ENCODE measurements at places on chromosomes 11 and 22.

DNA sequence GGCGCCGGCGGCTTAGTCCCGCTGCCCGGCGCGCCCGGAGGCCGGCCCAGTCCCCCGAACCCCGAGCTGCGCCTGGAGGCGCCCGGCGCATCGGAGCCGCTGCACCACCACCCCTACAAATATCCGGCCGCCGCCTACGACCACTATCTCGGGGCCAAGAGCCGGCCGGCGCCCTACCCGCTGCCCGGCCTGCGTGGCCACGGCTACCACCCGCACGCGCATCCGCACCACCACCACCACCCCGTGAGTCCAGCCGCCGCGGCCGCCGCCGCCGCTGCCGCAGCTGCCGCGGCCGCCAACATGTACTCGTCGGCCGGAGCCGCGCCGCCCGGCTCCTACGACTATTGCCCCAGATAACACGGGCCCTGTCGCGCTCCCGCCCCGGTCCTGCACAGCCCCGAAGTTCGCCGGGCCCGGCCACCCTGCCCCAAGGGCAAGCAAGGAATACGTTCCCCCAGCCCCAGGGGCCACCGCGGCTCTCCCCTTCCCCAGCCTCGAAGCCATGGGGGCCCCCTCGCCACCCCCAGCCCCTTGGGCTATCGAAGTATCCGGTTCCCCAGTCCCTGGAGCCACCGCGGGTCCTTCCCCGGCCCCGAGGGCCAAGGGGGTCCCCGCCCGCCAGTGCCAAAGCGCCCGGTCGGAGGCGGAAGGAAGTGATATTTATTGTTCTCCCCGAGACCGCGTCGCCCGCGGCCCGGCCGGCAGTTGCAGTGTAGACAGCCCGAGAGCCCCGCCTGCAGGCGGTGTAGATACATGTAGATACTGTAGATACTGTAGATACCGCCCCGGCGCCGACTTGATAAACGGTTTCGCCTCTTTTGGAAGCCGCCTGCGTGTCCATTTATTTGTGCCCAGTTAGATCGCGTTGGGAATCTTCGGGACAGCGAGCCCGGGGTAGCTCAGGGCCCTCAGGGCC lies 6.2 kb downstream of the TBX1 start:
- DNase-seq = no peak

GRCh38 chr11:65861165-65861505 lies 902 bp downstream of the MUS81 start:
- DNase-seq = no peak

- DNase-seq = no peak
These were observed 89.6 kb downstream of the ETS1 start for GRCh38 chr11:128497776-128498095.

DNA sequence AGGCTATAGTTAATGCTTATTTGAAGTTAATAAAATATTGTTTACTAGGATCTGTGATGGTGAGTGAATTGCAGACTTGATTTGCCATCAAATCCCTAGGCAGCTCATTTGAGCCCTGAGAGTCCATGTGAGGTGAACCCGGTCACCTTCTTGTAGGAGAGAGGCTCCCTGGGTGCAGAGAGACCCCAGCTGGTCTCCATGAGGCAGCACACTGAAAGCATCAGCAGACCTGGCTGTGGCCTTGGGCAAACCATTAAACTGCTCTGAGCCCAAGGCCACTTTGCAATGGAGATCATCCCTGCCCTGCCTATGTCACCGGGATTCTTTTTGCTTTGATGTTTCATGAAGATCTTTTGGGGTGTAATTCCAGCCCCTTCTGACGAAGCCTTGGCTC lies 125.2 kb downstream of the MICAL2 start:
- no peak for DNase-seq

DNA sequence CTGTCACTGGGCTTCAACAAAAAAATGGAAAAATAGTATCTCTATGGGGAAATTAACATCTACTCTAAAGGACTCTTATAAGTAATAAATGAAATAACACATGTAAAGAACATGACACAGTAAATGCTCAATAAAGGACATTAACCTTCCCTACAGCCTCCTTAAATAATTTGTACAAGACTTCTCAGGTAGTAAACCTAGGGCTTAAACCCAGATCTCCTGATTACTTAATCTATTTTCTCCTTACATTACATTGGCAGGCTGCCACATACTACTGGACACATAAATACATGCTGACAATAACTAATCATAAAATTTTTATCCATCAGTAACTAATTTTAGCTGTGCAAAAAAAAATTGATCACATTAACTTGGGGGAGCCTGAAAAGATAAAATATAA lies 4.9 kb downstream of the AMBRA1 start:
- no peak for DNase-seq

GRCh38 chr22:37329238-37330140 lies 47.2 kb downstream of the CYTH4 start:
- no peak for DNase-seq

DNA sequence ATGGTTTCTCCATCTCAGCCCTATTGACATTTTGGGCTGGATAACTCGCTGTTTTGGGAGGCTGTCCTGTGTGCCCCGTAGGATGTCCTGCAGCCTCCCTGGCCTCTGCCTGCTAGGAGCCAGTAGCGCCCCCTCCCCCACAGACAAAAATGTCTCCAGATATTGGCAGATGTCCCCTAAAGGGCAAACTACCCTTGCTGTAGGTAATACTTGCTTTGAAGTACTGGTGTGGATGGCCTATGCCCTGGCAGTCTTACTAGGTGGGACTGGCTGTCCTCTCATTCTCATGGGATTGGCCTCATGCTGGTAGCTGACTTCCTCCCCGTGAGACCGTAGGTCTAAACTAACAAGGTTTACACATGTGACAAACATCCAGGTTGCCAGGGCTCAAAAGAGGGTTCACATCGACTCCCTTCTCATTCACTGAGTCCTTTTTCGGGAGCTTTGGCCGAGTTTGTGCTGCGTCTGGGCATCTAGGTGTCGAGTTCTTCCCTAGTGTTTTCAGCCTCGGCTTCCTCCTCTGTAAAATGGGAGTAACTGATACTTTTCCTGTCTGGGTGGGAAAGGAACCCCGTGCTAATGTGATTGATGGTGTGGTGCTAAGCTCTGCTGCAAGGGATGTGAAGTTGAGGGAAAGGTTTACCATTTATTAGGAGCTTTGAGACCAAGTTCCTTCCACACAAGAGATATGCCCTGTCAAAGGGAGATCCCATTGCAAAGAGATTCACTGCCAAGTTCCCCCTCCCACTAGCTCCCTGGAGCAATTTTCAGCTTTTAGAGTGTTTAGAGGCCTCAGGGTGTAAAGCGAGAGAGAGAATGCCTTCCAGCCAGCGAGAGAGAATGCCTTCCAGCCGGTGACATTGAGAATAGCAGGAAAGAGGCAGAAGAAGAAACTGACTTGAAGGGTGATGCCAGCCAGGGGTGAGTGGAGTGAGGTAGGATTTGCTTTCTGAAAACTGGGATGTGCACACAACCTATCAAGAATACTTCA lies 17.0 kb downstream of the PTPRJ start:
- no peak for DNase-seq

- DNase-seq = no peak
These were observed 101.4 kb downstream of the FDX1 start for GRCh38 chr11:110530900-110531741.

GRCh38 chr11:111871693-111872161 lies 346 bp upstream of the ALG9 start:
- no peak for DNase-seq

DNA sequence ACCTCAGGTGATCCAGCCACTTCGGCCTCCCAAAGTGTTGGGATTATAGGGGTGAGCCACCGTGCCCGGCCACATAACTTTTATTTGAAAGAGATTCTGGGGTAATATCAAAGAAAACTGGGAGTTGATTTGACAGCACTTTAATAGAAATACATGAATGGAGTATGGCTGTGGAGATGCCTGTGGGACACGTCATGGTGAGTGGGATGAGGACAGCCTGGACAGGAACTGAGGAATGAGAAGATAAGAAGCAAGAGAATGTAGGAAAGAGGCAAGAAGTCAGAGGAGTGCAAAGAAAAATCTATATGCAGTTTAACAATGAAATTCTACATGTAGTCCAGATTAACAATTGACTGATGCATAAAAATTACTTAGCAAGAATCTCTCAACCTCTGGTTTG lies 31.0 kb downstream of the SLC22A6 start:
- DNase-seq = no peak

DNA sequence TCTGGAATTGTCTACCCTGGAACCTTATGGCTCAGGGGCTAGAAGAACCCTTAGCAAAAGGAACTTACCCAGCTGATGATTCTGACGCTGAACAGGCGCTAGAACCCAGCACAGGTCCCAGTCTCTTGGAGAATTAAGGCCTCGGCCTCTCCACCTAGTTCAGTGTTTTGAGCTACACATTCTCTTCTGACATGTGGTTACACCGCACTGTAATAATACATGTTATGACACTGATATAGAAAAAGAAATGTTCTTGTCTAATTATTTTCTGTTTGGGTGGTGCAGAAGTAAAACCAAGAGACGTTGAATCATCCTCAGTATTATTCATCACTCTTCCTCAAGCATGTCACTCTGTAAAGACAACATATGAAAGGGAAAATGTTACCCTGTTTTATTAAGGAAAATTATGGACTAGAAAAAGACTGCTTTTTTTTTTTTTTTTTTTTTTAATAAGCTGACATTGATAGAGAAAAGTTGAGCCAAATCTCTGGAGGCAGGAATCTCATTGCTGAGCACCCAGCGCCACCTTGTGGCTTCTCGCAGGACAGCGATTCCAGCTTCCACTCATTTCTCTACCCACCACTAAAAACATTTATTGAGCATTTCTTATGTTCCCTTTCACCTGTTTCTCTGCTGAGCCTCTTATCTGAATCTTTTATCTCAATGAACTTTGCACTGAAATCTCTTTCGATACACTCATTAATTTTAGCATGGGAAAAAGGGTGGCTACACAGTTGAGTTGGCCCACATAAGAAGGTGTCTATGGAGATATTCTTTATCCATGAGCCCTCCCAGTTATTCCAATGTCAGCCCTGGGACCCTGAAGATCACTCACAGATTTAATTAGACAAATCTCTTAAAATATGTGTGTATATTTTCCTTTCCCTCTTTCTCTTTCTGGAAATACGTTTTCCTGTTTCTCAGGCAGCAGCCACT lies 12.6 kb upstream of the APLNR start:
- DNase-seq = peak; percentile 12

- no peak for DNase-seq
These were observed 210.6 kb upstream of the LUZP2 start for GRCh38 chr11:24286238-24286637.

GRCh38 chr11:120337355-120338106 lies 1.3 kb downstream of the ARHGEF12 start:
- DNase-seq = no peak

- no peak for DNase-seq
These were observed 61.9 kb downstream of the SMCO4 start for GRCh38 chr11:93481279-93481678.

GRCh38 chr11:70910835-70911234 lies 341.5 kb downstream of the SHANK2 start:
- DNase-seq = no peak

GRCh38 chr11:13966013-13966412 lies 3.5 kb downstream of the SPON1 start:
- DNase-seq = no peak

All from anterior cingulate cortex (tissue), 58 donors.